Stimulated activated CD4-positive, alpha-beta T cell treated with anti-CD3 and anti-CD28 coated beads, TNF-alpha, amount 100 ng/mL, for 24 hours (primary cell): ENCODE measurements at places on chromosomes 2 and 18.

- no peak for DNase-seq
These were observed 6.3 kb downstream of the YES1 start for GRCh38 chr18:805755-806110.

DNA sequence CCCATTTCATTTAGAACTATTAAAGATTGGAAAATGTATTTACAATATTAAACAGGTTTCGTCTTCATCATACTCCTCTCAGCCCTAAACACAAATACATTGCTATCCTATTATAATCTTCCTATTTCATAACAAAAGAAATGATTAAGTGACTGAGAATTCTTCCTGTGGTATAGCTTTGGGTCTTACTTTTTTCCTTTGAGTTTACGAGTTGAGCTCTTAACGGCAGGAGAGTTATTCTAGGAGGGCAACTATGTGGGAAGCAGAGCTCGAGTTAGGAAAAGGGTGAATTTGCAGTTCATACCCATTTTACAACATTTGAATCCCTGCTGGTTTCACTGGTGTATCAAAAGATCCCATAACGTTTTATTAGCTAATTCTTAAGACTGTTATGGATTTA, 105.0 kb downstream of the FIGN start:
- no peak for DNase-seq

DNA sequence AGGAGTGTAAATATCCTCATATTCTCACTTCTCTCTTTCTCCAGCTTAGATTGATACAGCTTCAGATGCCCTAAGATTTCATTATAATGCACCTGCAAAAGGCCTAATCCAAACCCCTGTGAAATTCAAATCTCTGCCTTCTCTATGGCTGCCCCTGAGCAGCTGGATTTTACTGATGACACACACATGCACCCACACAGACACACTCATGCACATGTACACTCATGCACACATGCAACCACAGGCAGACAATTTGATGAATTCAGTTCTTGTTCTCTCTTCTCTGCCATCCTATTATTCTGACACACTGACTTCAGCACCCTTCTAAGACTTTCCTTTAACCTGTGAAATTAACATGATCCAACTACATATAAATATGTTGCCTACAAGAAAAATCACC, 563.2 kb downstream of the RNF144A start:
- no peak for DNase-seq

- no peak for DNase-seq
These were observed 220.8 kb downstream of the ALK start for GRCh38 chr2:29700560-29700959.

DNA sequence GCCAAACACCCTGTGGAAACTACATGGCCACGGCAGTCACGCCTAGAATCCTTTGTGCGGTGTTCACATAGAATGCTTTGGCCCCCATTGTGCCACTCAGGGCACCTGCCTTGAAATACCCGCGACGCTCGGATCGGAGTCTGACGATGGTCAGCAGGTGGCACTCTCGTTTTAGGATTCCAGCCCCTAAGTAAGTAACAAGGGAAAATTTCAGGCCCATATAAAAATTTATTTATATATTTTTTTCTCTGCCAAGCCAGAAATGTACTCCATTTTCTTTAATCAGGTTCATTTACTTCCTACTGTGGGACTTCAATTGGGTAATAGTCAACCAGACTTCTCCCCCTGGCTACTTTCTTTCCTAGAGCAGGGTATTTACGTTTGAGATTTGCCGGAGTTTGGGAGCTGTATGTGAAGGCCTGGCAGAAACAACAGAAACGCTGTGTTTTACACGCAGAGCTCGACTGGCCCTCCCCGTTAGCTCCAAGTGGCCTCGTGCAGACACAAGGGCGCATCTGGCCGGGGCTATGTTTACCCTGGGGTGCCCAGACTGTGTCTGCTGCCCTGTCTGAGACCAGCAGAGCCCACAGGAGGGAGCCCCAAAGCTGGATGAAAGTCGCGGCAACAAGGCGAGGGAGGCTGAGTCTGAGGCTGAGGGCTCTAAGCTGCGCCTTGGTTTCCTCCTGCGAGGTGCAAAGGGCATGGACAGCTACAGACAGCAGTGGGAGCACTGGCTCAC, 41.6 kb downstream of the LRRC30 start:
- no peak for DNase-seq

GRCh38 chr18:8167026-8167425, 442.2 kb upstream of the RAB12 start:
- no peak for DNase-seq

GRCh38 chr2:62458206-62458641, 47.8 kb downstream of the TMEM17 start:
- DNase-seq = no peak

GRCh38 chr2:25521665-25522387, 151.6 kb downstream of the DTNB start:
- no peak for DNase-seq

- DNase-seq = no peak
These were observed 80.2 kb upstream of the DNMT3A start for GRCh38 chr2:25421820-25422411.

DNA sequence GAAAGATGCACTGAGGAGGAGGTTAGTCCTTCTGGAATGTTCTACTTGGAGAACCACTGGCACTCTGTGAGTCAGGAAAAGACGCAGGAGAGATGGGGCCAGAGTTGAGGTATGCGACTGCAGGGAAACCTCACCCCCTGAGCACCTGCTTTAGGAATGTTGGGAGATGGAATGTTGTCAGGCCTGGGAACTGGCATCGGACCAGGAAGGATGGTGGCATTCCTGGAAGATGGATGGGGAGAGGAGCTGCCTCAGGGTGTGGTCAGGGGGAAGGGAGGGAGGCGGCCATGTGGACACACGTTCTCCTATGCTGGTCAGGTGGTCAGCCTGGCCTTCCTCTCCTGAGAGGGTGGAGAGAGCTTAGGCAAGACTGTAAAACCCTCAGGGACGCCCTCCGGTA, 146.3 kb downstream of the CELF4 start:
- DNase-seq = no peak

DNA sequence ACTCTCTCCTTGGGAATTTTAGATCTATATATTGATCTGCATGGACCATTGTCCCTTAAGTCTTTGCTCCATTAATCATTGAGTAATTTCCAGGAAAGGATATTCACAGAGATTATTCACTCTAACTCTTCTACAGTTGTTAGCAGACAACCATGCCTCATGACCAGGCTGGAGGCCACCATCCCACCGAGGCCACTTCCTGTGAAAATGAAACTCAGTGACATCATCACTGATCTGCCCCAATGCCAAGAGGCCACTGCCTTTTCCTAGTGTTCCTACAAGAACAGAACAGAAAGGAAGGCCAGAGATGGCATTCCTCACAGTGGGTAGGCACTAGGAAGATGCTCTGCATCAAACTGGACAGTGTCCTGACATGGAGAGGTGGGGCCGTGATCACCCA, 161.3 kb downstream of the DTNA start:
- DNase-seq = no peak

- DNase-seq = no peak
These were observed 206.3 kb downstream of the RAD51AP2 start for GRCh38 chr2:17311771-17312511.

DNA sequence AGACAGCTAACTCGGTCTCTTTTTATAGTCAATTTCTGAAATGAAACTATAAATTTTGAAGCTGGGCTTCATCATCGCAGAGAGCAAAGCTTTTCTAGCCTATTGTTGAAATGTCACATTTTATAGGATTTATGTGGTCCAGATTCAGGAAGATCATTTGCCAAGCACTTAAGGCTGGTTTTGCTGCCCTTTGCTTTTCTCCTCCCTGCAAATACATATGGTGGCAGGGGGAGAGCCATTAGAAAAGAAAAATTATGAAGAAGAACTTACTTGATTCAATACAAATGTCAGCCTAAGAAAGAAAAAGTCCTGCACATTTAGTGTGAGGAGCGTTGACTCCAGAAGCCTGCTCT, 206.9 kb upstream of the NRP2 start:
- DNase-seq = no peak

- no peak for DNase-seq
These were observed 41.6 kb downstream of the ARHGEF4 start for GRCh38 chr2:130878316-130878715.

GRCh38 chr2:241443486-241444223, 64.7 kb downstream of the STK25 start:
- peak; percentile 90 for DNase-seq

GRCh38 chr18:10230072-10230471, 224.4 kb upstream of the APCDD1 start:
- no peak for DNase-seq

DNA sequence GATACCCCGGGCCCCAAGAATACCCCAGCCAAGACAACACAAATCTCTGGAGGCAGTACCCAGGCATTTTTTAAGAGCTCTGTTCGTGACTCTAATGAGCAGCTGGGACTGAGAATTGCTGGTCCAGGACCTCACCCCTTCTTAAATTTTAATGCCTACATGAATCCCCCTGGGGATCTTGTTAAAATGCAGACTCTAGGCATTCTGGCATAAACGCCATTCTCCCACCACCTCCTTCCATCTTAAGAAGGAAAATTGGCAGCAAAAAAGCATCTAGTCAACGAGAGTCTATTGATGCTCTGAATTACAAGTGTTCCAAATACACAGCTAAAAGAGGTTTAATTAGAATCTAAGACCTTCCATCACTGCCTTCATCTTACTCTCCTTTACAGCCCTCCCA, 5.0 kb downstream of the CHST10 start:
- no peak for DNase-seq

DNA sequence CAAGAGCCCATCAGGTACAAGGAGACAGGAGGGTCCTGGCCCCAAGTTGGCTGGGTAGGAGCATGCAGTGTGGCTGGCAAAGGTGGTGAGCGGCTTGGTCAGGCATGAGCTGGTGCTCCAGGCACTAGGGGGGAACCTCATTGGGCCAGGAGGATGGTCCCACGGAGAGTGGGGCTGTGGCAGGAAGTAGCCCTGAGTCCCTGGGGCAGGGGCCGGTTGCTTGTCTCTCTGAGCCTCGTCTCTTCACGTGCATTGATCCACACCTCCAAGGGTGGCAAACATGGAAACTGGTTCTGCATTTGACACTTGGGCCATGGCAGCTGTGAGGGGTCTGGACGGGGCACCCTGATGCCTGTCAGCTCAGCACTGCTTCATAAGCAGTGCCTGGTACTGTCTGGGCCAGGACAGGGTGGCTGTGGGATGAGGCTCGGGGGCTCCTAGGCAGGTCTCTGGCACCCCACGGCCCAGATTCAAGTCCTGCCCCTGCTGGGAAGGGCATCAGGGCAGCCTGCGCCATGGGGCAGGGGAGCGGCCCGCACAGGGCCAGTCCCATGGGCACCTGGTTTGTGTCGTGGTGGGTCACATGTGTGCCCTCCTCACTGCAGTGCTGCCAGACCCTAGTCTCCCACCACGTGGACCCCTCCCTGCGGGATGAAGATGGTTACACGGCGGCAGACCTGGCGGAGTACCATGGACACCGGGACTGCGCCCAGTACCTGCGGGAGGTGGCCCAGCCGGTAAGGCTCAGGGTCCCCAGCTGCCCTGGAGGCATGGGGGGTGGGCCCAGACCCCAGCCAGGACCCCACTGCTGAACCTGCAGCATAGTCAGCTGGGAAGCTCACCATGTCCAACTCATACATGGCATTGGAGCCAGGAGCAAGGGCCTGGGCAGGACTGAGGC, 16.4 kb downstream of the ESPNL start:
- DNase-seq = no peak

- no peak for DNase-seq
These were observed 10.3 kb downstream of the ITGA6 start for GRCh38 chr2:172437419-172438341.

GRCh38 chr18:35917043-35917442, 55.4 kb upstream of the RMP24 start:
- DNase-seq = no peak

DNA sequence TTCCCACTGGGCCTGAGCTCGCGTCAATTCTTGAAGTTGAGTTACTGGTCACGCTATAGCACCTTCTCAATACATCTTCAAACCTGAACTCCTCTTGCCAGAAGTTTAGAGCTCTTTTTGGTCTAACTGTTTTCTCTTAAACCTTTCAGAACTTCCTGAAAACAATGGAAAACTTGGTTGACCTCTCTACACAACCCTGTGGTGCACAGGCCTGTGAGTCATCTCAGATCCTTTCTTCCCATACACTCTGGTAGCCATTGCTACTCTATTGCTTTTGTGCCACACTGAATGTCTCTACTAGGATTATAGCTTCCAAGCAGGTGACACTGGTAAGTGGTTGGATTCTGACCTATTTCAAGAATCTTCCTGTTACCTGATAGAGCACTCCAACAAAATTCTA, 321.5 kb upstream of the FSIP2 start:
- DNase-seq = no peak

- DNase-seq = no peak
These were observed 142.4 kb downstream of the CDH2 start for GRCh38 chr18:28034567-28034966.

DNA sequence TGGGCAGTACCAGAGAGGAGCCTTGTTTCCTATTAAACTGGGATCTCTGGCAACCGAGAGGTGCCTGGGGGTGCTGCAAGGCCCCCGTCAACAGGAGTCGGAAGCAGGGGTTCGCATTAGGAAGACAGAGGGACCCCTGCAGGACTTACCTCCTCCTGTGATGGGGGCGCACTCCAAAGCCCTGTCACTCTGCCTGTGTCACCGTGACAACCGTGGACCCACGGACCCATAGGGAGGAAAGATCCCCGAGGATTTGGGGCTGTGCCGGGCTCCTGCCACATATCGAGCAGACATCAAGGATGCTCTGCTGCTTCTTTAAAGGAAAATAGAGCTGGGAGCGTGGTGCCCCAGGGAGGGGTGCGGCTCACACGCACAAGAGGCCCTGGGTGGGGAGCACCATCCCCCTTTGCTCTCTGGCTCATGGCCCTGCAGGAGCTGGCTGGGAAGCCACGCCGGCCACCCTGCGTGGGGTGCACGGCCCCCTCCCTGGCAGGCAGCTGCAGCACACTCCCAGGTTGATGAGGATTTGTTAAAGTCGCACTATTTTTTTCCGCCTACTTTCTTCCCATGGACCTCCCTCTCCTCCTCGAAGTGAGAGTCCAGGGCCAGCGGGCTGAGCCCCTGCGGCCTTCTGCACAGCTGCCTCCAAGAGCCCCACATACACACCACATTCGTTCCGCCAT, 167.5 kb downstream of the TWIST2 start:
- DNase-seq = no peak

DNA sequence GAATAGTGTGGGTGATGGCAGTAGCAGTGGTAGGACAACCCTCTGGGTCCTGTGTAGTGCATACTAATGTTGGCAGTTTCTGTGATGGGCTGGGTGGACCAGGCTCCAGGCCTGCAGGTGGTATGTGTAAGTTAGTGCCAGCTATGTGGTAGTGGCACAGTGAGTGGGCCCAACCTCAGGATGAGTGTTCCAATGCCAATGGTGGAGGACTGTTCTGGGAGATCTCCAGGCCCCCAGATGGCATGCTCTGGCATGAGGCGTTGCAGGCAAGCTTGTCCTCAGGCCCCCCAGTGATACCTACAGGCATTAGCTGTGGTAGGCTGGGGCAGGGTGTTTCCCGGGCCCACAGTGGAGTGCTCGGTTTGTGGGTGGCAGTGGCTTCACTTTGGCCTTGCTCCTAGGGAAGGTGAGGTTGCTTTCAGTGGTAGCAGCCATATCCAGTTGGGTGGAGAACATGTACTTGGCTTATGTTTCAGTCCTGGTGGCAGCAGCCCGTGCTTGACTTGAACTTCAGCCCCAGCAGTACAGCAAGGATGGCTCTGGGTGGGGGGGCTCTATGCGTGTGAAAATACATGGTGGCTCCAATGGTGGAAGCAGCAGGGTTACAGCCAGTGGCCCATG, 32.4 kb downstream of the TEX51 start:
- no peak for DNase-seq

- no peak for DNase-seq
These were observed 460.5 kb downstream of the ERBB4 start for GRCh38 chr2:212078103-212078502.
